ENCODE measurements at places on chromosomes 3 and 15.
A peak's percentile ranks its signal among the peaks of the same experiment; 100 is the strongest.

DNA sequence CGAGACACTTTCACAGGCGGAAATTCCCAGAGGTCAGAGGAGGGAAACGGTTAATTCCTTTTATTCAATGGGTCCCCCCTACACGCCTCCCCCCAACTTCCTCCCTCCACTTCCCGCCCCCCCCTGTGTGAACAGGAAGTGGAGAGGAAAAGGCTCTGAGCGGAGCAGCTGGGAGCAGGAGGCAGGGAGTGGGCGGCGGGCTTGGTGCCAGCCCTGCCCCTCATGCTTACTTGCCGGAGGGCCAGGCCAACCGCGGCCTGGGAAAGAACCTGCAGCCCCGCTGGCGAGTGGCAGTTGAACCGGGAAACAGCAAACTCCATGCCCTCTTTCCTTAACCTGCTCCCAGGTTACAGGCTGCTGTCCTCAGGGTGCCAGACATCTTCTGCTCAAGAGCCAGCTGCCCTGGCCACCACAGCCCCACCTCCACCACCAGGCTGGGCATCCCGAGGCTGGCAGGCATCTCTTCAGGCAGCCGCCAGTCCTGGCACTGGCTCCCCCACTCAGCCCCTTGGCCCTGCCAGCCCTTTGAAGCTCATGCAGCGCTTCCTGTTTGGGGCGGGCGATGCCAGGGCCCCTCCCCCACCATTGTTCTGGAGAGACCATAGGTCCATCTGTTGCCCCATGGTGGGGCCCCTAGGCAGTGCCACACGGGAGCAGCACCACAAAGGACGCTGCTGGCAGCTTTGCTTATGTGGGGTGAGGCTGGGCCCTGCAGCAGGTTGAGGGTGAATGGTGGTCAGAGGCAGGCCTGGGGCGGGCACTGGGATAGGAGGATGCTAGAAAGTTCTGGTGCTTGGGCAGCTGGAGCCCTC is 12.9 kb downstream of the VPS18 start:
- peak; percentile 75 for DNase-seq

GRCh38 chr15:97874139-97874538 is 86.4 kb upstream of the ARRDC4 start:
- DNase-seq, result no peak

- DNase-seq, result no peak
These were observed 252.1 kb upstream of the ADAMTS9 start for GRCh38 chr3:64939747-64940450.

GRCh38 chr15:86743283-86743903 is 663.7 kb downstream of the AGBL1 start:
- peak; percentile 10 for DNase-seq

- peak; percentile 73 for DNase-seq
These were observed 985 bp downstream of the TRPC1 start for GRCh38 chr3:142724682-142725356.

- no peak for DNase-seq
These were observed 22.7 kb downstream of the XXYLT1 start for GRCh38 chr3:195248281-195248680.

- no peak for DNase-seq
These were observed 5.5 kb upstream of the COLQ start for GRCh38 chr3:15527031-15527459.

DNA sequence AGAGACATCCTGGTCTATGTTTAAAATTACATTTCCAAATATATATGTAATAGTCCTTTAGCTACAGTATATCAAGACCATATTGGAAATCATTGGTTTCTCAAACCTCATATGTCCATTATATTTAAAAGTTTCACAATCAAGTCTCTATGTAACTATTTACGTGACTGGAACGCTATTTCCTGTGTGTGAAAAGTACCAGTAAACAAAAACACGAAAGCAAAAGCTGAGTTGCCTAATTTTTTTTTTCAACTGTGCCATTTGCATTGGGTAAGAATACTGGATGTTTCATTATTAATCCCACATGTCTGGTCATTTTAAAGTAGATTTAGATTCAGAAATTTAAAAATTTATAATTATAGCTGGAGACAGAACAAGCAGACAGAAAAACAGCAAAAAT is 381.4 kb downstream of the TBC1D5 start:
- no peak for DNase-seq

DNA sequence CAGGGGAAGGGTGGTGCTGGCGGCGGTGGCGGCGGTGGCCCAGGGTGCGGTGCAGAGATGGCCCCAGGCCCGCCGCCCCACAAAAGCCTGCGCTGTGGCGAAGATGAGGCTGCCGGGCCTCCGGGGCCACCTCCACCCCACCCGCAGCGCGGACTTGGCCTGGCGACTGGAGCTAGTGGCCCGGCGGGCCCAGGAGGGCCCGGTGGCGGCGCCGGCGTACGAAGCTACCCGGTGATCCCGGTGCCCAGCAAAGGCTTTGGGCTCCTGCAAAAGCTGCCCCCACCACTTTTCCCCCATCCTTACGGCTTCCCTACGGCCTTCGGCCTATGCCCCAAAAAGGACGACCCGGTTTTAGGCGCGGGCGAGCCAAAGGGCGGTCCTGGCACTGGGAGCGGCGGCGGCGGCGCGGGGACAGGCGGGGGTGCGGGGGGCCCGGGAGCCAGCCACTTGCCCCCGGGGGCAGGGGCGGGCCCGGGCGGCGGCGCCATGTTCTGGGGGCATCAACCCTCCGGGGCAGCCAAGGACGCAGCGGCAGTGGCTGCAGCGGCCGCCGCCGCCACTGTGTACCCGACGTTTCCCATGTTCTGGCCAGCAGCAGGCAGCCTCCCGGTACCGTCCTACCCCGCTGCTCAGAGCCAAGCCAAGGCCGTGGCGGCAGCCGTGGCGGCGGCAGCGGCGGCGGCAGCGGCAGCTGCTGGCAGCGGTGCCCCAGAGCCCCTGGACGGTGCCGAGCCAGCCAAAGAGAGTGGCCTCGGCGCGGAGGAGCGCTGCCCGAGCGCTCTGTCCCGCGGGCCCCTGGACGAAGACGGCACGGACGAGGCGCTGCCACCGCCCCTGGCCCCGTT is 1.6 kb downstream of the SKOR1 start:
- no peak for DNase-seq
